ENCODE measurements at places on chromosomes 11 and 22. TPM values are rescaled to one million over a fixed set of nuclear protein-coding genes. Genes with fewer than 3 reads are reported as not detected.

- DNase-seq = no peak
Observed at GRCh38 chr22:22009661-22010060, 27.1 kb upstream of the TOP3B start.

DNA sequence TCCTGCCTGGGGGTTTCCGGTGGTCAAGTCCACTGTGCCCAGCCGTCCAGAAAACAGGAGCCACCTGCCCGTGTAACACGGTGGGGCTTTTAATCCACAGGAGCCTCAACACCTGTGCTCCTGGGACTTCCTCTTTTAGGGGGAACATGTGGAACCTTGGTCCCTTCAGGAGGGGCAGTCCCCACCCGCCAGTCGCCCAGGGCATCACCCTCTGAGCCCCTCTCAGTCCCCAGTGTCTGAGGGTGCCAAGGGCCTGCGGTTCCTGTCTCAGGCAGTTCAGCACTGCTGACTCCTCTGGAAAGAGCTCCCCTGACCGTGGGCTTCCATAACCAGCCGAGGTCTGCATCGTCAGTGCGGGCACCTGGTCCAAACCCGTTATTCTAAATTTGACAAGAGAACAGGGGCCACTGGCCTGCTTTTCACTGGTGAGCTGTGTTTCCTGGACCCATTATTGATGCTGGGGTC lies 15.8 kb downstream of the KRTAP5-5 start:
- DNase-seq = no peak

DNA sequence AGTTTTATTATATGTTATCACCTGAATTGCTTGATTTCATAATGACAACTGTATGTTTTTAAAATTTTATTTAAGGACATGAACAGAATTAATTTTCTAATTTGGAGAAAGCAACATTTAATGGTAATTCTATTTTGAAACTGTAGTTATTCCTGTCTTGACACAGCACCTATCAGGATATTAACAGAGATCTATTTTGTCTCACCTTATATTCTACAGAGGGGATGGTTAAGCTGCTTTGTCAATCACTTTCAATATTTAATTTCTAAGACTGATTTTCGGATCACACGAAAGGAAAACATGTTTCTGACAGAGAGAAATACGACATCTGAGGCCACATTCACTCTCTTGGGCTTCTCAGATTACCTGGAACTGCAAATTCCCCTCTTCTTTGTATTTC lies at the start of gene OR5D16:
Gene OR5D16 (plus strand): TSS at position 301 of the 400 bp plus-strand sequence. CDS start 0 bp downstream, at position 301.
- no peak for DNase-seq

DNA sequence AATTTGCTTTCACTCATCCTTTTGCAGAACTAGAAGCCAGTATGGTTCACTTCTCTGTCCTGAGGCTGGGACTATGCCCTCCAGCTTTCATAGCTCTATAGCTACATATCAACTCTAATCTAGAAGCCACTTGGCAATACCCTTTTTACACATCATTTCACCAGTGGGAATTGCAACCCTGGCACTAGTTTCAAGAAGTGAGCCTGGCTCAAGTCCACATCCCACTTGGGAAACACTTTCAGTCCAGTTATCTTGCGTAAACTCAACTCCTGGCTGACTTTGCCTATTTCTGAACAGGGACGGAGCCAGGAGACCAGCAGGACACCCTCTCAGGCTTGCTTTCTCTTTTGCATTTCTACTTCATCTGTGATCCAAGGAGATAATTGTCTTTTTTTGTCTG lies 19.9 kb upstream of the FAT3 start:
- DNase-seq = no peak

DNA sequence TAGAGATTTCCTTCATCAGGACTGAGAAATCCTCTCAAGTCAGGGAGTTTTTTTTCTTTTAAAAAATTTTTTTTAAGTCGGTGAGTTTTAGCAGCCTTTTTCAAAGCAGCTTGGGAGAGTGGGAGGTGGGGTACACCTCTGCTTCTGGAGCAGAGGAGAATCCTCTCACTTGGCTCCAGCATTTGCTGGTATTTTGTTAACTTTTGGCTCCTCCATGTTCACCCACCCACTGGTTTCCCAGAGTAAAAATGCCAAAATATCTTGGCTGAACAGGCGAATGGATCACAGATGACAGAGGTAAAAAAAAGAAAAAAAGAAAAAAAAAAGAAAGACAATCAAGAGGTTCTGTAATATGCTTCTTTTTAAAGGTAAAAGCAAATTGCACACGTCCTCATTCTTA lies 68.0 kb downstream of the GAB2 start:
- peak; percentile 59 for DNase-seq

- no peak for DNase-seq
Observed at GRCh38 chr22:19367763-19368367, 63.7 kb downstream of the HIRA start.

GRCh38 chr22:40345271-40345670 lies 1.0 kb upstream of the ADSL start:
- no peak for DNase-seq

DNA sequence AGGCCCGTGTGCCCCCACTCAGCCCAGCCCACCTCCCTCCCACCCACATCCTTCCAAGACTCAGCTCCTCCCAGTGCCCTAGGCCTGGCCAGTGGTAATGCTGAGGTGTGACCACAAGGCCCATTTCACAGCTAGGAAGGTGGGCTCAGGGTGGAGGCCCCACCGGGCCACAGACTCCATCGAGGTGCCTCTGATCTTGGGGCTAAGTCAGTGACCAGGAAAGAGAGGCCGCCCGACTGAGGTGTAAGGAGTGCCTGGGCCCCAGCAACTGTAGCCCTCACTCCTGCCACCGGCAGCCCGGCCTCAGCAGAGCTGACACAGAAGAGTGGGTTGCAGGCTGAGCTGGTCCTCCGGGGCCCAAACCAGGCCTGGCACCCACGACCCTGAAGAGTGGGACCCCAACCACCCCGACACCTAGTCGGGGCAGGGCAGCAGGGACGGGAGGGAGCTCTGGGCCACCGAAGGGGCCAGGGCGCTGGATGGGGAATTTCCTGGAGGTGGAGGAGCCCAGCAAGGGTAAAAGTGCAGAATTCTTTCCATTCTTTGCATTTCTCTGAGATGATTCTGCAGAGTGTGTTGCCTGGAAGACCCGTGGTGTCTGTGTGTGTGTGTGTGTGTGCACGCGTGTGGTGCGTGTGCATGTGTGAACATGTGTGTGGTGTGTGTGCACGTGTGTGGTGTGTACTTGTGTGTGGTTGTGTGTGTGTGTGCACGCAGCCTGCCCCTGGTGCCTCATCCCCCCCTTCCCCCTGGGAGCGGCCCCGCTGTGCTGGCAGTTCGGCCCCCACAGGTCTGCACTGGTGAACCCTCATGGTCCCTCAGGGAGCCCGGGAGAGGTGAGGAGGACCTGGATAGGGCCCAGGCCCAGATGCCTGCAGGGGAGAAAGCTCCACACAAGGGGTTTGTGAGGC lies 8.3 kb upstream of the PIM3 start:
- no peak for DNase-seq

GRCh38 chr11:63729326-63729725 lies 39.2 kb downstream of the ZFTA start:
- no peak for DNase-seq

- DNase-seq = no peak
Observed at GRCh38 chr11:128133501-128133900, 453.9 kb downstream of the ETS1 start.

- no peak for DNase-seq
Observed at GRCh38 chr22:31020334-31020733, 51.3 kb downstream of the TUG1 start.

- DNase-seq = no peak
Observed at GRCh38 chr11:102850973-102851745, 7.8 kb upstream of the MMP3 start.

GRCh38 chr11:116870054-116870453 lies 32.6 kb upstream of the APOA1 start:
- no peak for DNase-seq

GRCh38 chr11:88171982-88172381 lies 3.3 kb downstream of the RAB38 start:
- no peak for DNase-seq

- DNase-seq = no peak
Observed at GRCh38 chr22:16987822-16988221, 20.2 kb downstream of the GAB4 start.

- no peak for DNase-seq
Observed at GRCh38 chr22:25930788-25931310, 188.9 kb downstream of the MYO18B start.

- DNase-seq = no peak
Observed at GRCh38 chr22:31046539-31047226, 34.4 kb upstream of the SMTN start.

DNA sequence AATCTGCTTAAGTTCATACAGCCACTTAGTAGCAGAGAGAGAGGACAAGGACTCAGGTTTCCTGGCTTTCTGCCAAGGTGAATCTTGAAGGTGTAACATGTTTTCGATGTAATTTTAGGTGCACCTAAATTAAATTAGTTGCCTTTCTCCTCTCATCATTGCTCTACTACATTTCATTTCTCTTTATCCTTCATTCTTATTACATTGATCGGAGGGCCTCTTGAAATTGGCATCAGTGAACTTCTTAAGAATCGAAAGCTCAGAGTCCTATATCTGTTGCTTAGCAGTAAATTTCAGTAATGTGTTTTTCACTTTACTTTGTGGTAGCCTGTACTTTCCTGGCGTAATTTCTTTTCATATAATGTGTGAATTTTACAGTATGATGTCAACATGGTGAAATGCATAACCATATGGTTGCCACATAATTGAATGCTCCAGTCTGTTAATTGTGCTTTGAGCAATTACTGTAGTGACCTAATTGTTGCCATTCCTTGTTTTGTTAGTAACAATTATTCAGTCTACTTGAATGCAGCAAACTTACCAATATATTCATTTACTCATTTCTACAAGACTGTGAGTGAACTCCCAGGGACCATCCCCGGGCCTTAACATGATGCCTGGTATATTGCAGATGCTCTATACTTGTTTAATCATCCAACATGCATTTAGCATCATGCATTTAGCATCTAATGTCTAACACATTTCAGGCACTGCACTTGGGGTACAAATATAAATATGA lies 138.1 kb downstream of the MAML2 start:
- no peak for DNase-seq

GRCh38 chr11:33734441-33735270 lies 1.6 kb downstream of the CD59 start:
- DNase-seq = peak; percentile 66

DNA sequence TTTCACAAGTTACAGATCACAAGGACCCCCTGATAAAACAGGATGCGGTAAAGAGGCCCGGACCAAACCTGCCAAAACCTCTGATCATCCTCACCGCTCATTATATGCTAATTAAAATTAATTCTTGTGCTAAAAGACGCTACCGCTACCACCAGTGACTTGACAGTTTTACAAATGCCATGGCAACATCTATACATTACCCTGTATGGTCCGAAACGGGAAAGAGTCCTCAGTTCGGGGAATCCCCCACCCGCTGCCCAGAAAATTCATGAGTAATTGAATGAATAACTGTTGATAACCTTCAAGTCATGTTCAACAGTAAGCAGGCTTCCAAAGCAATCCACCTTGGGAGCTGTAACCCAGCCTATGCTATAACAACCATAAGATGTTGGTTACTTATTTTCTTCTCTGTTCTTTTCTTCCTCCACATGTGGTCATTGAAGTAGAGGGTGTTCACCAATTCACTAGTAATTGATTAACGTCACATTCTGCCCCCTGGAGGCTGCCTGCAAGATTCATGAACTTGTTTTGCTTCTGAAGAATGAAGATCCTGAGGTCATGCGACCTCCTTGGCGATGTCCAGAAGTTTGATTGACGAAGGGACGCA lies 20.6 kb downstream of the APOBEC3H start:
- DNase-seq = peak; percentile 34

- no peak for DNase-seq
Observed at GRCh38 chr11:71558996-71559395, 6.4 kb upstream of the KRTAP5-10 start.

DNA sequence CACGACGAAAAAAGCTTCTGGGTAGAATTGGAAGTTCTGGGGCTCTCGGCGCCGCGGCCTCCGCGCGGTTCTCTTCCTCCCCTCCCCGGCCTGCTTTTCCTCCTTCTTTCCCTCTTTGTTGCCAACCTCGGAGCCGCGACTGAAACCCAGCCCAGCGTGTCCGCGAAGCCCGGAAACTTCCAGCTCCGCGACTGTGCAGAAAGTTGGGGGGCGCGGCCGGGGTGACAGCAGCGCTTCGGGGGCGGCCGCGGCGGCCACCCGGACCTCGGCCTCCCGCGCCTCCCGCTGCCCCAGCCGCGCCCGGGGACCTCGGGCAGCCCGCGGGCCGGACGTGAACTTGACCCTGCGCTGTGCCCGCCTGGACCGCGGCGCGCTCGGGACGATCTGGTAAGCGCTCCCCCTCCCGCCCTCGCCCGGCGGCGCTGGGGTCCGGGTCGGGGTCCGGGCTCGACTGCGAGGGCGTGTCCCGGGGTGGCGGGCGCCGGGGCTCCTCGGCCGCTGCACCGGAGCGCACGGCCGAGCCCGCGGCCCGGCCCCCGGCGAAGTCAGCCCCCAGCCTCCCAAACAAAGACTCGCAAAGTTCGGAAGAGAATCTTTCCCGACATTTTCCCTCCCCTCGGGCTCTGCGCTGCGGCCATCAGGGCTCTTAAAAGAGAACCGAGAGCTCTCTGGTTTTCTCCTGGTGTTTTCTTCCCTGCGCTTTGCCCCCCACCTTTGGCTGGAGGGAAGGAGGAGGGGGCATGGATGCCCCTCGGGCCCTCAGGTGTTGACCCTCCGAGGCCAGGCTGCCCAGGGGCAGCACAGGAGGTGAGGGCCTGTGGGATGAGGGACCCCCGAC lies 67.9 kb upstream of the WNT7B start:
- DNase-seq = no peak

GRCh38 chr11:31764261-31764660 lies 46.9 kb downstream of the PAX6 start:
- no peak for DNase-seq

OR4A16 gene
- polyA plus RNA-seq = not detected

ADORA2A gene
- polyA plus RNA-seq = 7.4 TPM

NUP160 gene
- 39.4 TPM for polyA plus RNA-seq

PATE4 gene
- polyA plus RNA-seq = not detected

MRPL11 gene
- polyA plus RNA-seq = 49.6 TPM

KCNJ1 gene
- polyA plus RNA-seq = 0.15 TPM

NR1H3 gene
- polyA plus RNA-seq = 25.5 TPM

MMP11 gene
- 17.2 TPM for polyA plus RNA-seq

CARD16 gene
- polyA plus RNA-seq = 10.7 TPM

OR52A1 gene
- 0.01 TPM for polyA plus RNA-seq

MRGPRX4 gene
- polyA plus RNA-seq = not detected

FXYD6 gene
- 132 TPM for polyA plus RNA-seq

CARNS1 gene
- 26.7 TPM for polyA plus RNA-seq

STARD10 gene
- polyA plus RNA-seq = 66.5 TPM

SOX6 gene
- polyA plus RNA-seq = 25.3 TPM

BLID gene
- not detected for polyA plus RNA-seq

C11orf54 gene
- 32.8 TPM for polyA plus RNA-seq

All from muscle of arm (tissue), 14 donors.